ENCODE measurements at places on chromosomes 12 and 14.

GRCh38 chr14:77002889-77003288, 25.6 kb downstream of the IRF2BPL start:
- DNase-seq, result no peak

GRCh38 chr12:75471902-75472890, 8.4 kb upstream of the GLIPR1 start:
- DNase-seq, result no peak

- no peak for DNase-seq
These were observed 166.6 kb upstream of the PELI2 start for GRCh38 chr14:55951341-55952206.

DNA sequence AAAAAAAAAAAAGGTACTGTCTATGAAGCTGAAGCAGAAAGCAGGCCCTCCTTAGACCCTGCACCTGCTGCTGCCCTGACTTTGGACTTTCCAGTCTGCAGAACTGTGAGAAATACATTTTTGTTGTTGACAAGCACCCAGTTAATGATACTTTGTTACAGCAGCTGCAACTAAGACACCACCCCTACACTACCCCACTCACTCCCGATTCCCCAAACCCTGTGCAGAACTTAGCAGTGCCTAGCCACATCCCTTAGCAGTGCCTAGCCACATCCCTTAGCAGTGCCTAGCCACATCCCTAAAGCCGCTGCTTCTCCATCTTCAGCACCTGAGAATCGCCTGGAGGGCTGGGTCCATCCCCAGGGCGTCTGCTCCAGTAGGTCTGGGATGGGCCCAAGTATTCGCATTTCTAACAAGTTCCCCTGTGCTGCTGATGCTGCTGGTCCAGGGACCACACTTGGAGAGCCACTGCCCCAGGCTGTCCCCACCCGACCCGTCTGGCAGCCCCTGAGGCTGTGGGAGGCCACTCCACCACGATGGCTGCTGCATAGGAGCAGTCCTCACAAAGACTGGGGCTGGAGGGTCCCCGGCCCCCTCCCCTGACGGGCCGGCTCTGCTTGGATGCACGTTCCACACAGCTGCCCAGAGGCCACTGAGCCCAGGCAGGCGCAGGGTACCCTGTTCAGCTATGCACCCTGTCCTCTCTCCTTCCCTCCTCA, 10.8 kb upstream of the PPP1R13B start:
- no peak for DNase-seq

DNA sequence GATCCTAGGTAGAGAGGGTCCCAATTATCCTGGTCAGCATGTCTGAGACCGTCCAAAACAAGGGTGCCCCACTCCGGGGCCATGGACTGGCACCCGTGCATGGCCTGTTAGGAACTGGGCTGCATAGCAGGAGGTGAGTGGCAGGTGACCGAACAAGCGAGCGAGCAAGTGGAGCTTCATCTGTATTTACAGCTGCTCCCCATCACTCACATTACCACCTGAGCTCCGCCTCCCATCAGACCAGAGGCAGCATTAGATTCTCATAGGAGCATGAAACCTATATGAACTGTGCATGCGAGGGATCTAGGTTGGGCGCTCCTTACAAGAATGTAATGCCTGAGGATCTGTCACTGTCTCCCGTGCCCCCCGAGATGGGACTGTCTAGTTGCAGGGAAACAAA, 44.4 kb upstream of the TMCC3 start:
- DNase-seq, result no peak

- DNase-seq, result no peak
These were observed 9.5 kb downstream of the SLC38A2 start for GRCh38 chr12:46362895-46363581.

DNA sequence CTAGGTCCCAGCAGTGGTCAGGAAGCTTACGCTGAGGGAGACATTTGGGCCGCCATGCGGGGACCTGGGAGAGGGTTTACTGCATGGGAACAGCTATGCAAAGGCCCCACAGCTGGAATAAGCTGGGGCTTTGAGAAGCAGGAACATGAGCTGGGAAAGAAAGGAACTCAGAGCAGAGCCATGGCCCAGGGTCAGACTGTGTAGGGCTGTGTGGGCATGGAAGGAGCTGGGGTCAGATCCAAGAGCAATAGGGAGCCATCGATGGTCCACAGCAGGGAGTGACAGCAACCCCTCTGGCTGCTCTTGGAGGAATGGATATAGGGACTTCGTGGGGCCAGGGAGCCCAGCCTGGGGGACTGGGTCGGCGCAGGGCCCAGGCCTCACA, 151.6 kb downstream of the ADGRD1 start:
- DNase-seq, result no peak

- no peak for DNase-seq
These were observed 17.9 kb downstream of the WASHC3 start for GRCh38 chr12:102043928-102044327.

DNA sequence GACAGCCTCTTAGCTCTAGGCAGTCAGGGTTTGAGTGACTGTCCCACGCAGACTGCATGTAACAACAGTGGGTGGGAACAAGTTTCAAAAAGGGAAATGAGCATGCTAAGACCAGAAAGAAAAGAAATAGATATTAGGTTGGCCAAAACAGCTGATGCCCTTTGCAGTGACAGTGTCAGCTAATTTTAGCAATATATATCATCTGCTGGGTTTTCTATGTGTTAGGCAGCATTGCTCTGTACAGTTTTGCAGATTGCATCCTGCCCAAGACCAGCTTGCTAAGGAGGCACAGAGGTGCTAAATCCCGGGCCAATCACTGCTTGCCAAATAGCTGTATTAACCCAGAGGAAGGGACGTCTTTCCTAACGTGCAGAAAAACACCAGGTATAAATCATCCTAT, 541.9 kb upstream of the TBX3 start:
- no peak for DNase-seq

- DNase-seq, result no peak
These were observed 83.4 kb downstream of the GTF2A1 start for GRCh38 chr14:81137316-81137715.

DNA sequence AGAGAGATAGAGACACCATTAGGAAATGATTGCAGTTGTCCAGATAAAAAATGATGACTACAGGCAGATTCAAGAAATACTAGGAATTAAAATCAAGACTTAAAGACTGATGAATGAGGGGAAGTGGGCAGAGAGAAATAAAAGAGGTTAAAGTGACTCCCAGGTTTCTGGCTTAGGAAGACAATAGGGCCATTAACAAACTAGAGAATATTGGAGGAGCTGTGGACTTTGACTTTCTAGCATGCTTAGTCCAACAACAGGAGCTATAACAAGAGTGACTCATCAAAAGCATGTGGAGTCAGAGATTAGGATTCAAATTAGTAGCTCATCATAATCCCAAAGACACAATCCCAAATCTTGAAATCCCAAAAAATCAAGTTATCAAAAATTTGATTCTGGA, 101.5 kb downstream of the BMP4 start:
- DNase-seq, result no peak

GRCh38 chr14:95467232-95467631, 49.2 kb downstream of the SYNE3 start:
- no peak for DNase-seq

DNA sequence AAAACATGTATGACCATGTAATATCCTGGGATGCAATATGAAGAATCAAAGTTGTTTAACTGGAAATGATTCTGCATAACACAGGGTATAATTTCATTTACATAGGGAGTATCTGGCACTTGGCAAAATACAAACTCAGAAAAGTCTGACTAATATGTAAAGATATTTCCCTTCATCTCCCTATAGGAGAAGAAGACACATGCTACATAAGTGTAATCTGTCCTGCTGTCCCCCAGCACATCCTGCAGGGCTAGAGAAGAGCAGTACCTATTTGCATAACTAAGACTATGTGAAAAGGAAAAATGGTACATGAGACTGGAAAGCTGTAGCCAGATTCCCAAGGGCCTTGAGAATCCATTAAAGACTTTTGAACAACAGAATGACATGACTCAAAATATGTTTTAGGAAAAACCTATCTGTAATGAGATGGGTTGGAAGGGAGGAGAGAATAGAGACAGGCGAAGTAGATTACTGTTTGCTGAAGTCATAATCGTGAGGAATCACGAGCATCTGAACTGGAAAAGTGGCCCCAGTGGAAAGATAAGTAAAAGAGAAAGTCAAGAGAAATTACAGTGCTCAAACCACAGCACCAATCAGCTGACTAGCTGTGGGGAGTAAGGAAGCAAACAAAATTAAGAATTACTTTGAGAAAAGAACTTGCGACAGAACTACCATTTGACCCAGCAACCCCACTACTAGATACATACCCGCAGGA, 155.1 kb upstream of the HMGA2 start:
- no peak for DNase-seq

DNA sequence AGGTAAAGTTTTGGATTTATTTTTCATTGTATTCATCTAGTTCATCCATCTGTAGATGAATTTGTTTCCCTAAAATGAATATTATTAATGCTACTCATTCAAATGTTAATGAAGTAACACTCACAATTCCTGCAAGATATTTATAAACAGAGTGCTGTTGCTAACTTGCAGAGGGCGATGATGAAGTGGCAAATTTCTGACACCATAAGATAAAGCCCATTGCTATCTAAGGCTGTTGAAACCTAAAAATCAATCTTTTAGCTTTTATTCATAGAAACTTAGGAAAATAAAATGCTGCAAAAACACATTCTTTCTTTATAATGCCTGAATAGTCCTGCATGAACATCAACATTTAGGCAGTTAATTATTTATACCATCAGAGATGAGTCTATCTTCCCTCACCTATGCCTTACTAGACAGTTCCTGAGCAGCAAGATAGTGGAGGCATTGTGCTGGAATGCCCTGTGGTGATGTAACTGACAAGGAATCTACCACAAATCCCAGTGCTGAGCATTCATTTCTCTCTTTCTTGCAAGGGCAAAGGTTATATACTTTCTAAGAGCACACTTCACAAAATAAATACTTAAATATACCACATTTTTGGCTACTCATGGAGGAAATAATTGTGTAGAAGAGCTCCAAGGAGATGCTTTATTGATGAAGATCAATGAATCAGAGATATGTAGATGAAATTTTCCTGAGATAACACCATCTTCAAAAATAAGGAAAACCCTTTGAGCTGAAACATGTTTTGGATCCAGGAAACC, 57.6 kb downstream of the LMNTD1 start:
- no peak for DNase-seq
